ENCODE measurements at places on chromosomes 1 and 21.

DNA sequence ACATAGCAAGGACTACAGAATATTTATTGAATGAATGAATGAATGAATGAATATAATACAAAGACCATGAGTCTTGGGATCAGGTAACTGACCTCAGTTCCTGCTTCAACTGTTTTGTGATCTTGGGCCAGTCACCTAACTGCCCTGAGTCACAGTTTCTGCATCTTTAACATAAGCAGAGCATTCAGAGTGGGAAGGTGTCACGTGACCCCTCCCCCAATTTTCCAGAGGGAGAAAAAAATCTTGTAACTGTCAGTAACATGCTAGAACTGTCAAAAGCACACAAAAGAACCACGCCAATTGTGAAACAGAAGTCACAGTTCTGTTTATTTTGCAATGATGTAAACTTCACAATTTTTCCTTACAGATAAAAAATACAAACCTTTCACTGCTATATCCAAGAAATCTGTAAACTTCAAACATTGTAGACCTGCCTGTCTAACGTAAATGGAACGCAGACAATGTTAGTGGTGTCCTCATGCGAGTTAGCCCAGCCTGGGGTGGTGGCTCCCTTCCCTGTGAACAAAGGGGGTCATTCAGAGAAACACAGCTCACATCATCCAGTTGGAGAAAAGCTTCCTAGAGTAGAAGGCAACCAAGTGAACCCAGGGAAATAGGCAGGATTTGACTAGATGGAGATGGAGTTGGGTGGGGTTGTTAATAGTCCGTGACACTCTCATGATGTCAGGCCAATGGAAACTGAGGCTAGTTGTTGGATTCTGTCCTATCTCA is 211.8 kb upstream of the ZC3H12A start:
- DNase-seq = no peak

- DNase-seq = no peak
Observed at GRCh38 chr1:86503406-86504136, 34.8 kb downstream of the CLCA1 start.

- no peak for DNase-seq
Observed at GRCh38 chr1:243926803-243927245, 76.8 kb upstream of the AKT3 start.

DNA sequence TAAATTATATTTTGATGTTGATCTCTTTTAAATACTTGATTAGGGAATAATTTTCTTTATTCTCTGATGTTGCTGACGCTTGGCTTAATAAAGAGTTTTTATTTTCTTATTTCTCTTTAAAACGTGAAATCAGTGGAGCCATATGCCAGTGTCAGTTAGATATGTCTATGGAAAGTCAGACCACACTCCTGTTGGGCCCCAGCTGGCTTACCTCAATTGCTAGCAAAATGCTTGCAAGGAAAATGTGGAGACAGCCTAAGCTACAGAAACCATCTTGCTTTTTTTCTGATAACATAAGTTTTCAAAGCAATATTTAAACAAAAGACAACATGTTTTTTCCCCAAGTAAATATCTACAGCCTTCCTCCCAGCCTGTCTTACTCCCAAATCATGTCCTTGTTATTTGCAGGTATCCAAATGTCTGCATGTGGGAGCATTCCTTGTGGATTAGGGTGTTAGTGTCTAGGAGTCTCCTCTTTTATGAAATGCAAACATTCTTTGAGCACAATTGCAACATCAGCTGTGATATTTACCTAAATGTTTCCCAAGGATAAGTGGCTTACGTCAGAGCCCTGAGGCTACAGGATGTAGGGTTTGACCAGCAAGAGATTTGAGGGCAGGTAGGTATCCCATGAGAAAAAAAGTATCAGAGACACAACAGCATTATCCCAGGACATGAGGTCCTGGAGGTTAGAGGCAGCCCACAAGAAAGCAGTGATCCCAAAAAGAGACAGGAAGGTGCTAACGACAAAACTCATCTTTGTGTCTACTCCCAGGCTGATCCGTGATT is 117.2 kb upstream of the KCNJ15 start:
- no peak for DNase-seq

DNA sequence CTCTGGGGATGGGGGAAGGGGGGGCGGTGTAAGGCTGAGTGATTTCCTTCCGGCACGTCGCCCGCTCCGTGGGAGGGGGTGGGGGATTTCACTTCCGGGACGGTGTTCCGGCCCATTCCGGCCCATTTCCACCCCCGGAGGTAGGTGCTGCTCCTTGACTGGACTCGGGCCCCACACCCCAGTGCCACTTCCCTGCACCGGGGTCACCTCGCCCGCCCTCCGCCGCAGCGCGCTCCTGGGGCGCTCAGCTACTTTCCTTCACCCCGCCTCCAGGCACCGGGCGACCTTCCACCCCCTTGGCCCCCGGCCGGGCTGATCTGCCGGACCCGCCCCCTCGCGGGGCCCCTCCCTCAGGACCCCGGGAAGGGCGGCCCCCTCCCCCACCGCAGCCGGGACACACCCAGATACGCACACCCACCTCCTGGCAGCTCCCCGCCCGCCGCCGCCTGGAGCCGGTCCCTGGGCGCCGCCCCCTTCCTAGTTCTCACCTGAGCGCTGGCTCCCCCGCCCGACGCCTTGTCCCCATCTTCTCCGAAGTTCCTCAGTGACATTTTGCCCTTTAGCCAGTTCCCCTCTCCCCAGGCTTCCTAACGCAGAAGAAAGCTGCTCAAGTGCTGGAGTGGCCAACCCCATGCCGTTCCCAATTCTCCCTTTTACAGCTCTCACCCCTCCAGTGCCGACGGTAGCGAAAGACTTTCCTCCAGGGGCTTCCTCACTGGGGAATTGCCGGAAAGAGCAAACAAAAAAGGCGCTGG is at the start of gene ZBTB37:
Gene ZBTB37 (plus strand): TSS at position 115 of the 755 bp plus-strand sequence. CDS start 1,846 bp downstream, outside the sequence.
- DNase-seq = no peak

DNA sequence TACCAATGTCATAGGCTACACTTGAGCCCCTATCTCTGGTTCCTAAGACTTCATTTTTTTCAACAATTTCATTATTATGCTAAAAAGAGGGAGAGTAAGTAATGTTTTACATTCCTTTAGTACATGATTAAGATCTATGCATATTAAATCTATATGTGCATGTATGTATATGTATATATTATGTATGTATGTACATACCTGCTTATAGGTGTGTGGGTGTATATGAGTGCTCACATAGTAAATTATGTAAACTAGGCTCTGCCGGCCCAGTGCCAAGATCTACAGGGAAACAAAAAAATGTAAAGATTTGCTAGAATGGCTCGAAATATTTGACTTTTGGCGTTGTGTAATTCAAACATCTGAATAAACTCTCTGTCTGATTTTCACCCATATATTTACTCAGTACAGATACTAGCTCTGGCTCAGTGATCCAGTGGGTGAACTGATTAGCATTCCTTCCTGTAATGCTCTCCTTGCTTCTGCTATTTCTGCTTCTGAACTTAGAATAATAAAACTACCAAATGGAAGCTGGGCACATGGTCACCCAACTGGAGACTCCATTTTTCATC is 113.1 kb upstream of the FGGY start:
- DNase-seq = no peak

DNA sequence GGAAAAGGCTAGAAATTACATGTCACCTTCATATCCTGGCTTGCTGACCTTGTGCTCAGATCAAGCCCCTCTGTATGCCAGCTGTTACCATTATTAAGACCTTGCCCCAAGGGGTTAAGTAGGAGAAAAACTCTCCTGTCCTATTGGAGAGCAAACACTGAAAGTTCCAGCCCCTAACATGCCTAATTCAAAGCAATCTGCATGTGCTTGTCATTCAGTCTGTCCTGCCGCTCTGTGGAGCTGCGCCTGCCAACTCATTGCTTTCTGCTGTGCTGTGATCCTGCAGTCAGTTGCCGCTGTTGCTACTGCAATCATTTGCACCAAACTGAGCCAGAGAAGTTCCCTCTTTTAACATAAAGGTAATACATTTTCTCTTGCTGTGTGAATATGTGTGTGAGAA is 113.4 kb downstream of the DISP1 start:
- DNase-seq = no peak

GRCh38 chr1:244074559-244075171 is 23.6 kb downstream of the ZBTB18 start:
- no peak for DNase-seq

- DNase-seq = no peak
Observed at GRCh38 chr1:232183266-232183800, 446.6 kb downstream of the SIPA1L2 start.

DNA sequence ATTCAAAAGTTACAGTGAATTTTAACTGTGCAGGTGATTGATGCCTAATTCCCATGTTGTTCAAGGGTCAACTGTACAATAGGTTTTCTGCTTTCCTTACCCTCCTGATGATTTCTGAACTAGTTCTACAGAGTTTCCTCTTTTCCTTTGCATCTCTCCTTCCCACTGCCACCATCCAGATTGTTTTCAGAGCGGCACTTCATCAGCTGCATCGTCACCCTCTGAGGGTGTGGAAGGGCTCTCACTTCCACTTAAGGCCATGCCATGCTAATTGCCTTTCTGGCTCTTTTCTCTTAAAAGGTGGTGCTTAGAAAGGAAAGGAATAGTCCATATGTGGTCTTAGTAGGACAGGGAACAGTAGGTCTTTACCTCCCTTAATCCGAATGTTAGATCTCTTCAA is 39.1 kb downstream of the DISC1 start:
- DNase-seq = no peak

DNA sequence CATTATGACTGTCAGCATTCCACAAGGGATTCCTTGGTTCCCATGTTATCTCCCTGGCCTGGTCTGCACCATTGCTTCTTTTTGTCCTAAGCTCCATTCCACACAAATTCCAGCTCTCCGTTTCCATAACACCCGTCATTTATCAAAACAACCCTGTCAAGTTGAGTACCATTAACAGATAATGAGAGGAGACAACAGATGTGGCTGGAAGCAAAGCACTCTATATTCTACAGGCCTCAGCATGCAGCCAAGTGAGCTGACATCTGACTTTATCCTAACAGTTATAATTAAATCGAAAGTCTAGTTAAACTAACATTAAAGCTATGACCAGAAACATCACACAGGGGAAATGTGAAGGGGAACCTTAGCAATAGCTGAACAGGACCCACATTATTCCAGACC is 110.4 kb downstream of the RERE start:
- no peak for DNase-seq

GRCh38 chr1:77051425-77051824 is 167.8 kb downstream of the PIGK start:
- DNase-seq = no peak

DNA sequence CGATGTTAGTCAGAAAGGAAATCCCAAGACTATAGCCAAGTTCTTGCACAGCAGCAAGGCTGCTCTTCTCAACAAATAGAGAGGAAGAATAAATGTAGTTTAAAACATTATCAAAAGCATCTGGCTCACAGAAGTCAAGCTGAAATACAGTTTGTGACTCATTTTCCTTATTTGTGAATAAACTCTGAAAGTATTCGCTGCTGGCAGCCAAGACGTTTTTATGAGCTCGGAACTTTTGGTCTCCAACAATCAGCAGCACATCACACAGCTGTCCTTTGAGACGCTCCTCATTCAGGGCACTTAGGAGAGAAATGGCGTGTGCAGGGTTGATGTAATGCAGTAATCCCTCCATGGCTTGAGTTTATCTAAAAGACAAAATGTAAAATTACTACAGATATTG is 16.4 kb downstream of the ZBTB21 start:
- no peak for DNase-seq

GRCh38 chr1:85374160-85374559 is 90.8 kb downstream of the DDAH1 start:
- no peak for DNase-seq

DNA sequence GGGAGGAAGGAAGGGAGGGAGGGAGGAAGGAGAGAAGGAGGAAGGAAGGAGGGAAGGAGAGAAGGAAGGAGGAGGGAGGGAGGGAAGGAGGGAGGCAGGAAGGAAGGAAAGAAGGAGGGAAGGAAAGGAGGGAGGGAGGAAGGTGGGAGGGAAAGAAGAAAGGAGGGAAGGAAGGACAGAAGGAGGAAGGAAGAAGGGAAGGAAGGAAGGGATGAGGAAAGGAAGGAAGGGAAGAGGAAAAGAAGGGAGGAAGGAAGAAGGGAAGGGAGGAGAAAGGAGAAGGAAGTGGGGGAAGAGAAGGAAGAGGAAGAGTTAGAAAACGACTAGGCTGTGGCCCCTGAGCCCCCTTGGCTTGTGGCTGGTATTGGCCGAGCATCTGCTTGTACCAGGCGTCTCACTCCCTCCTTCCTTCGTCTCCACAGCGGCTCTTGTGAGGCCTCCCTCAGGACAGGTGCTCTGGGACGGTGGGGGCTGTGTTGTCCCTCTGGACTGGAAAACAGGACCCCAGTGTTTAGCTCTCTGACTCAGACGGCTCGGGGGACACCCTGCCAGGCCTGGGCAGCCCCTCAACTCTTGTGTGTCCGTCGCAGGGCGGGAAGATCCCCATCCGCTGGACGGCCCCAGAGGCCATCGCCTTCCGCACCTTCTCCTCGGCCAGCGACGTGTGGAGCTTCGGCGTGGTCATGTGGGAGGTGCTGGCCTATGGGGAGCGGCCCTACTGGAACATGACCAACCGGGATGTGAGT is 36.2 kb upstream of the C1QA start:
- no peak for DNase-seq

GRCh38 chr1:160789051-160789701 is 6.8 kb upstream of the LY9 start:
- no peak for DNase-seq

DNA sequence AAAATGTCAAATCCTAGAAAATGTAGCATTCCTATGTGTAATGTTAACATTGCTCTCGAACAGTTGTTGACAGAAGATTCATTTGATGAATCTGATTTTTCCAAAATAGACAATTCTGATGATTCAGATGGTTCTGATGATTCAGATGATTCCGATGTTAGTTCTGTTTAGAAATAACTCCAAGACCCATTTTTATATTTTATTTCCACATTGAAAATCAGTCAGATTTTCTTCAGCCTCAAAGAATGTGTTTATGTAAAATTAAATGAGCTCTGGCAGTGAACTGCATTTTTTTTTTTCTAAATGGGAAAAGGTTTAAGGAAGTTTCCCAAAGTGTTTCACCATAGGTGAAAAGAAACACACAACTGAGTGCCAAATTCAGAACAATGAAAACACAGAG is 136.5 kb downstream of the TSEN15 start:
- no peak for DNase-seq

DNA sequence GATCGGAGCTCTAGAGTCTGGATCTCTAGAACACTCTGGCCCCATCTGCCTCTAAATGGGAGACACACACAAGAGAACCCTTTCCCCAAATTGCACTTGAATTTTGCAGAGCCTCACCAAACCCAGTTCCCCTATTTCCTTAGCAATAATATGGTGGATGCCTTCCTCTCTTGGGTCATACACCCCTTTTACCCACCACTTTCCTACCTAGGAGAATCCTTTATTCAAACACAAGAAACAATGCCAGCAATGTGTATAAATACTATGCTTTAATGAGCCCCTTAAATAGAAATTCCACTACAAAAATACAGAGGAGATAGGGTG is 760 bp upstream of the SF3B4 start:
- DNase-seq = no peak

DNA sequence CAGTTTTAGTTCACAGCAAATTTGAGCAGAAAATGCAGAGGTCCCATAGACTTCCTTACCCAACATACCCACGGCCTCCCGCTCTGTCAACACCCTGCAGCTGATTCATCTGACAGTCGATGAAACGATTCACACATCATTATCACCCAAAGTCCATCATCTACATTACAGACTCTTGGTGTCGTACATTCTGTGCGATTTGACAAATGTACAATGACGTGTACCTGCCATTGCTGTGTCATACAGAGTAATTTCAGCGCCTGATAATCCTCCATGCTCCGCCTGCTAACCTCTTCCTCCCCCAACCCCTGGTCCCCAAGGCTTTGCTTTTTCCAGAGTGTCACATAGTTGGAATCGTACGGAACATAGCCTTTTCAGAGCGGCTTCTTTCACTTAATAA is 94.7 kb upstream of the SLC25A33 start:
- DNase-seq = no peak

All from frontal cortex (tissue), 4 donors.